ENCODE measurements at places on chromosomes 1 and 21.

DNA sequence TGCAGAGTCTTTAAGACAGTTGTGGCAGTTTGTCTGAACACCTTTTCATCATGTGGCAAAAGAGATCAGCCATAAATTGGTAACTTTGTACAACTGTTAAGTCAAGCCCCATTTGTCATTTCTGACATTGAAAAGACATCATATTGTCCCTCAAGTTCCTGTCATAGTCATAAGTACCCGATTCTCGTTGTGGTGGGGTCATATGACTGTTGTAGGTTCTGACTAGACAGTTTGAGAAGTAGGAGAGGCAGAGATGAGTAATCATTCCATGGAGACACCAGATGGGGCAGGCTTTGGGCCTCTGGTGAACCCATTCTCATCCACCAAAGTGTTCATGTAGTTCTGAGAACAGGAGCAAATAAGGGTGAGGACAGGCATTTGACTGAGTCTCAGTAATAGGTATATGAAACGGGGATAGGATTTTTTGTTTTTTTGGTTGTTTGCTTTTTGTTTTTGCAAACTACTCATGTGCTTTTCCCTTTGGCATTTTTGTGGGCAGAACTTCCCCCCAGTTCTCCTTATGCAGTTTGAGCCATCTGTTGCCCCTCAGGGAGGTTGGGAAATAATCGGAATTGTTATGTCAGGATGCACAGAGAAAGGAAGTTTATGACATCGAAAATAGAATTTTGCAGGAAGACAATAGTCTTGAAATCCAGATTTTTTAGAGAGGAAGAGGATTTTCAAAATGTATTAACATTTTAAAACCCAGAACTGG is 86.9 kb upstream of the KCNE2 start:
- DNase-seq = no peak

DNA sequence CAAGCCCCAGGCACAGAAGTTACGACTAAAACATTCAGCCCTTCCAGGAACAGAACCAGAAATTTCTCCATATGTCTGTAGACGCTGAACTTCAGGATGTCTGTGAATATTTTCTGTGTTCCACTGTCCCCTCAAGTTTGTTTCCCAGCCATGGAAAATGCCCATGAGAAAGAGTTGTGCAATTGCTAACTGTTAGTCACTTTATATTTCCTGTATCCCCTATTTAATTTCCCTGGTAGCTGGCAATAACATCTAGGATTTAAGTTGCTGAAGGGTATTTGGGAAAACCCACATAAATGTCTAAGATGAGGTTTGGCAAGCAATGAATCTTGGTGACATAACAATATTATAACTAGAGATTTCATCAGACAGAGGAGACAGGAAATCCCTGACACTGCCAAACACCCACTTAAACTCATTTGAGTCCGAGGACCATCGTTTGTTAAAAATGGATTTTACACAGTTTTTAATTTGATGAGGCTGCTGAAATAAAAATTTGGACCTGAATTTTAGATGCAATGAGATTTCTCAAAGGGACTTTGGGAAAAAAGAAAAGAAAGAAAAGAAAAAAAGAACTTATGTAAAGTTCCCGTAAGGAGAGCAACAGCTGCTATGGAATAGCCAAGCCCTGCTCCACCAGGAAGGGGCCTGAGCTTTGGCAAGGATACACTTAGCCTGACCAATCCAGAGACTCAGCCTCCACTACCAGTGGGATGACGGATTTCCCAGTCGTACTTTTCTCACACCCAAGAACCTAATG is 21.8 kb upstream of the ERRFI1 start:
- DNase-seq = no peak

- DNase-seq = no peak
Measured at GRCh38 chr1:61518670-61519400, 206.1 kb downstream of the TM2D1 start.

GRCh38 chr1:151210830-151211229 is 12.5 kb downstream of the PIP5K1A start:
- no peak for DNase-seq

DNA sequence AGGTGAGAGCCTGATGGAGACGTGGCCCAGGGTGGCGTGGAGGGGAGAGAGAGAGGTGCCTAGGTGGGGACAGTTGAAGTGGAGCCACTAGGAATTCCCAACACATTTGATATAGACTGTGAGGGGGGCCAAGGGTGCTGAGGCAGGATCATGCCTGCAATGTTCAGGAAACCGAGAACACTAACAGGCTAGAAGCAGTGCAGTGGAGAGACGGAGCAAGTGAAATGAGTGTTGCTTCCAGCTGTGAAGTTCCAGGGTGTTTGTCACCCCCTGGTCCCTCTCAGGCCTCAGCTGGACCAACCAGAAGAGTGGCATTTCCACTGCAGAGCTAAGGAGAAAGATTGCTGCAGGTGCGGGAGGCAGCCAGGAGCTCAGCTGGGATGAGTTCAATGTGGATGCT is 127.1 kb downstream of the RIPK4 start:
- no peak for DNase-seq

DNA sequence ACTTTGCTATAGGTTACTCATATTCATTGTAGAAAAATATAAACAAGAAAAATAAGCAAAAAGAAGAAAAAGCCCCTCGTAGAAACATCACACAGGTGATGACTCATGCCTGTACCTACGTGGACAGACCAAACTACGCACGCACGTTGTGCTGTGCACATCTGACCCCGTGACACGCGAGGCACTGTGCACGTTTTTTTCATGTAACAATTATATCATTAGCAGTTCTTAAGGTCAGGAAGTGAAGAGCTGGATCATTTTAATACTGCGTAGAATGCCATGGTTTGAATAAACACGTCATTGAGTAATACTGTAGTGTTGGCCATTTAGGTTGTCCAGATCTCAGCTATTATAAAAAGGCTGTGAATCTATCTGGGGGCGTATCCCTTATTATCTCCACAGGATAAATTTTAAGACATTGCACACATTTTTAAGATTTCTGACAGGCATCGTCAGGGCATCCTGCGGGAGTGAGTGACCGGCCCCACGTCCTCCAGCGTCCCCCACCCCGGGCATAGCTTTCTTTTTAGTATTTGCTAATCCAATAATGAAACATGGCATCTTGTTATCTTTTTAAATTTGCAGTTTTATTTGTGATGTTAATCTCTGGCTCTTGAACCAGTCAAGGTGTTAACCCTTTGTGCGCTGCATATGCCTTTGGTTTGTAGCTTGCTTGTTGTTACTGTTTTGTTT is 23.4 kb upstream of the ADARB1 start:
- DNase-seq = no peak

DNA sequence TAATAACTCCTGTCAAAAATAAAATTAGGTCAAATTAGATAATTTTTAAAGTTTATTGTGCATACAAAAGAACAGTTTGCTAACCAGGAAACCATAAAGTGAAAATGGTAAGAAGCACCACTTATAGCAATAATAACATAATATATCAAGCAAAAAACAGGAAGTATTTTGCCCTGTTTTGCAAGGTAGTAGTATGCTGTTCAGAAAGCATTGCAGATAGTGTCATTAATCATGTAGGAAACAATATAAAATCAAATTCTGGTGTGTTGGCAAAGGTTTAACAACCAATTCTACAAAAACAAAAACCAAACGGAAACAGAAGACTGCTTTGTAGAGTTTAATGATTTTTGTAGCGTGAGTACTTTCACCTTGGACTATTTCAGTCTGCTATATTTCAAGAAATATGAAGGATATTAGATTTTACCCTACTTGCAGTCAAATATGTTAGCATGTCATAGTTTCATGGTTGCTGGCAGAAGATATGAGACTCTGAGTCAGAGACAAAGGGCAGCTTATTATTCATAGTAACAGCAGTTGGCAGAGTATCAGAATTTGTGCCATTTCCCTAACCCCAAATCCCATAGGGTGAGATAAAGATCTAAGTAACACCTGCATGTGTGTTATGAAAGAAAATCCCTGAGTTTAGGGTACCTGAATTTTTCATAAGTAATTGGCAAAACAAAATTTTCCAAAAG is 729.0 kb upstream of the BRINP3 start:
- peak; percentile 10 for DNase-seq

DNA sequence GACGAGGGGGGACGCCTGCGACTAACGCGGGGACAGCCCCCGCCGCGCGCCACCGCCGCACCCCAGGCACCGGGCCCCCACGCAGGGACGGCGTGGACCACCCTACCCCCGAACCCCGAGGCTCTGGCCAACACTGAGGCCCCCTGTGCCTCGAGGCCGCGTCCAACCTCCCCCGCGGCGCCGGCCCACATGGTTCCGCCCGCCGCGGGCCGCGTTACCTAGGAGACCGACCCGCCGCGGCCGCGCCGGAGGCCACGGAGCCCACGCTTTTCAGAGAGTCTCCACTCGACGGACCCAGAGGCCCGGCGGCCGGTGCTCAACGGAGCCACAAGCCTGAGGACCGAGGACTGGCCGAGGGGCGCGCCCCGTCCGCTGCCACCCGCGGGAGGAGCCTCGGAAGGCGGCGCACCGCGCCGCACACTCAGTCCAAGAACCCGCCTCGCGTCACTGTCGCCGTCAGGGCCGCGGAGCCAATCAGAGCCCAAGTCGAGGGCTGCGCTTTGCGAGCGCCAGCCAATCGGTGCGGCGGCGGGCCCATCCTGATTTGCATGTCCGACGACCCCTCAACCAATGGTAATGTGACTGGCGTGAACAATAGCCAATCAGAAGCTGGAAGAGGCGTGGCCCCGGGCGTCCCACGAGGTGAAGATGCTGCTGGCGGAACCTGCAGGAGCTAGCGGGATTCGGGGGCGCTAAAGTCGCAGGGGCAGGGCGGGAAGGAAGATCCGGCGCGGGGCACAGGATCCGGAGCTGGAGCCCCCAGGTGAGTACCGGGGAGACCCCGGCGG is at the start of gene NPHP4:
Gene NPHP4, minus strand, starts transcription at position 400 of the 788 bp plus-strand sequence. CDS start 6,136 bp downstream, outside the sequence.
- peak; percentile 99 for DNase-seq

DNA sequence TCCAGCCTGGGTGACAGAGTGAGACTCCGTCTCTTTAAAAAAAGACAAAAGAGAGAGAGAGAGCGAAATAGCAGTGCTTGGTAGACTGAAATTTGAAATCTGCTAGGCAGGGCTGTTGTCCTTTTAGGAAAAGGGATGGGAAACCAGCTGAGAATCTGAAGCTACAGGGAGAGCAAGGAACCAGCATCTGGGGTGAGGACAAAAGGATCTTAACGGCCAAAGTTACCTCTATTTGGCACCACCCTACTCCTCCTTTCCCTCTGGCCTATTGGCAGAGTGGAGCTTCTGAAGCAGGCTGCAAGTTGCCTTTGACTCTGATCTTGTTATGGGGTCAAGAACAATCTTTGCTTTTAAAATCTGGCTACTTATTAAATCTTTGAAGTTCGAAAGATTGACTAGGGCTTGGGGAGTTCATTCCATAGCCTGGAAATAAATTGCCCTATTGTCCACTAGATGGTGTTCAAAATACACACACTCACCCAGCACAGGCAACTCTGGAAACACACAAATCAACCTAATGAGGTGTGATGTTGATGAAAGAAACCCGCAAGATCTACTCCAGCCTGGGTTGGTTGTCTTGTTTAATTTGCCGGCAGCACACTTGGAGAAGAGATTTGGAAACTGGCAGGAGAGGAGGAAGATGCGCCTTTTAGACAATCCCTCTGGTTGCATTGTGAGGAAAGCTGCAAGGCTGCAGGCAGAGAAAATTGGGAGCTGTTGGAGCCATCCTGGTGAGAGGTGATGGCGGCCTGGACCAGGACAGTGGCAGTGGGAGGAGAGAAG is 16.5 kb upstream of the PARP1 start:
- DNase-seq = peak; percentile 38

DNA sequence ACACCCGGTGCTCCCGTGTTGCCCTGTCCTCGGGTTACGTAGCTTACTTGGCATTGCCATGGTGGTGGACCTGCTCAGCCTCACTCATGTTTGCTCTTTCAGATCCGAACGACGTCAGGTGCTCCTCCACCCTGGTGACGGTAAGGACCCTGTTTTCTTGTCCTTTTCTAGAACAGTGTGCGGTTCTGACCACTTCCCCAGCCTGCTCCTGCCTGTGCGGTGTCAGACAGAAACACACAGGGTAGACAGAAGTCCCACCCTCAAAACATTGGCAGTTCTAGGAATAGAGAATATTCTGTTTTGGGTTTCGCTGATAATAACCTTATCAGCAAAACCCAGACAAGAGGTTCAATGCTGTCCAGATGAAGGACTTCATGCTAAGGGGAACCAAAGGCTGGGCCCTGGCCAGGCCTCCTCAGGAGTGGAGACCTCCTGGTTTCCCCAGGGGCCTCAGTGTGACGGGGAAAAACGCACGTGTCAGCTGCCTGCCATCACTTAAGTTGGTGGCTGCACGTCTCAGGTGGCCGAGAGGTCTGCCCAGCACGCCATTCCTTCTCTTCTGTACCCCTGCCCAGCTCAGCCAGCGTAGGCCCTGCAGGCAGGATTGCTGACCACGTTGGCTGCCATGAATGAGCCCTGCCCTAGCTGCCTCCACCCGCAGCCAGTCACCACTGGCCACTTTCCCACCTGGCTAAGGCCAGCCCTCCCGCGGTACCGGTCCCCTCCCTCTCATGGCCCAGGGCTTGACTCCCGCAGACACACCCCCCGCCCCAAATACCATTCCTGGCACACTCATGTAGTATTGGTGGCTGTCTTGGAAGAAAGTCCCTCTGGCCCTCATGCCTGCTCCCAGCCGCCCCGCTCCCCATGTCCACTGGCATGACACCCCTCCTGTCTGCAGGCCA is 33.6 kb downstream of the SLC37A1 start:
- no peak for DNase-seq

DNA sequence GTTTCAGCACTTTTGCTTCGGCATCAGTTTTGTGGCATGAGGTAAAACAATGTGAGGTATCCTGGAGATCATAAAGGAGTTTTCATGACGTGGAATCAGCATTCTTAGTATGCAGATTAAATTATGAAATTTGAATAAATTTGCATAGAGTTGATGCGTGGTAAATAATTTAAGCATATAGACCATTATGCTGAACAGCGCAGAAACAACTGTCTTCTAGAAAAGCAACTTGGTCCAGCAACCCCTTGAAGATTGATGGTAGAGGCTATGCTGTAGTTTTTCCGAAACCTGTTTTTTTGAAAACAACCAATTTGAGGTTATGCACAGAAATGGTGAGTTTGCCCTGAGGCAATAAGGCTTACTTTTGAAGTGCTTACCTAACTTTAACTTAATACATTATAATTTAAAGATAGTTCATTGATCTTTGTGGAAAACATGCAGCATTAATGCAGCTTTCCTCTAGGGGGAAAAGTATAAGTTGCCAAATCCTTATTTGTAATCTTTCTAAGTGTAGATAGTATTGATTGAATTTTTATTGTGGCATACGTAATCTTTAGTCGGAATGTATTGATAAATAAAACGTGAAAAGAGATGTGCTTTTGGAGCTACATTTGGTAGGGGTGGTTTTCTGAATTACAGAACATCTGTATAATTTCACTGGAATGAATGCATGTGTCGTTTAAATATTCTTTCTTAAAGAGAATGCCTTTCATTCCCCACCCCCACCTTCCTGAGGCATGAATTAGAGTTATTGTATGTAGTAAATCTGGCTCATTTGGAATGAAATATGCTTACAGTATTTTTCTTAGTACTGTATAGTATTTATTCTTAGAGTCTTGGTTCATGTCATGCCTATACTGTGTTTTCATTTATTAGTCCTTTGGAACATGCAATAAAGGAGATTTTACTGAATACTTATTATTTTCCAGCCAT is 3.8 kb downstream of the PRDM2 start:
- peak; percentile 10 for DNase-seq

GRCh38 chr1:228394571-228395394 is 11.9 kb downstream of the TRIM11 start:
- DNase-seq = no peak

Data from Kasumi-1 (cell line).